ENCODE measurements at places on chromosomes 5 and 9.

GRCh38 chr5:89604342-89604741, 721.4 kb upstream of the MEF2C start:
- DNase-seq, result no peak

DNA sequence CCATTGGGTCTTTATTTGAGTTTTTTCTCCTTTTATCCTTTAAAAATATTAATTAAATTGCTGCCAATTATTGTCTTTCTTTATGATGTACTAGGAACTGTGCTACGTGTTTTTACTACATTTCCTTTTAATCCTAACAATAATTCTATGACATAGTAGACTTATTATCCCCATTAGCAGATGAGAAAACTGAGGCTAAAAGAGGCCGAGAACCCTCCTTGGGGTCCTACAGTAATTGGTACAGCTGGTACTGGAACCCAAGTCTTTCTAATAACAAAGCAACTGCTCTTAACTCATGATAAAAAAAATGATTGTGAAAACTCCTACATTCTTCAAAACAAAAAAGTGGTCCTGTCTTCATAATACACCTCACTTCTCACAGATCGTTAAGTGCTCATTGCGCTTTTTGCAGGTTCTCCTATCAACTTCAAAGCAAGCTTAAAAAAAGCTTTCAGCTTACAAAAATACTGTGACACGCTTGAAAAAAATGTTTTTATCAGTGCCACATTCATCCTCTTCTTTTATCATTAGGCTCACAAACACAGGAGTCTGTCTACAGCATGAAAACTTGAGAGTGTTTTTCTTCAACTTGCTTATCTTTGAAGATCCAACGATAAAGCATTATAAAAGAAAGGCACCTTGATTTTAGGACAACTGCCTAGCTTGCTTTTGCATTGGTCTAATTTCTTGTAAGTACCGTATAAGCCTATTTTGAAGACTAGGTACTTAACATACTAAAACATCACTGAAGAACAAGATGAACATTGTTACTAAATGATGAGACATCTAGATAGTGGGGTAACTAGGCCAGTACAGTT, 32.4 kb downstream of the FYB1 start:
- no peak for DNase-seq

DNA sequence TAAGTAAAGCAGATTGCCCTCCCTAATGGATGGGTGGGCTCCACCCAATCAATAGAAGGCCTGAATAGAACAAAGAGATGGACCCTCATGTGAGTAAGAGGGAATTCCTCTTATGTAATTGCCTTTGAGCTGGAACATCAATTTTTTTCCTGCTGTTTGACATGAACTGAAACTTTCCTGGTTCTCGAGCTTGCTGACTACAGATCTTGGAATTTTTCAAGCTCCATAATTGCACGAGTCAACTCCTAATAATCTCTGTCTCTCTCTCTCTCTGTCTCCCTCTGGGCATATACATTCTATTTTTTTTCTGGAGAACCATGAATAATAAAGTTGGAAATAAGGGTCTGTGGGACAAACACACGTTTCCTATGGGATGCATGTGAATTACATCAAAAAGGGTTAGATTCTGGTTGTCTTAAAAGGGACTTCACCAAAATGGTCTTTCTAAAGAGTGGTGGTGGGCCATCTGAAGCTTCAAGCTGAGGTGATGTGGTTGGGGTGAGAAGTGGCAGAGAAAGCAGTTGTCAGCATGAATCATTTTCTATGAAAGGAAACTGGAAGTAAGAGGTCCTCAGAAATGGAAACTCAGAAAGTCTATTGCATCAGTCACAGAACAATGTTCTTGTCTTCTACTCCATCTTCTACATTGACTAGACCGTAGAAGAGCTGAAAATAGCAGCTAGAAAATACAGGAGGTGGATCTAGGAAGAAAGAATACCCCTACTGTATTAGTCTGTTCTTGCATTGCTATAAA, 47.0 kb upstream of the HOMER1 start:
- no peak for DNase-seq

GRCh38 chr5:143396353-143396940, 7.0 kb downstream of the NR3C1 start:
- no peak for DNase-seq

GRCh38 chr9:35102465-35102768, 514 bp downstream of the STOML2 start:
- no peak for DNase-seq

GRCh38 chr9:5008202-5008601, 23.1 kb downstream of the JAK2 start:
- no peak for DNase-seq

GRCh38 chr5:72177538-72177937, 70.3 kb downstream of the MAP1B start:
- no peak for DNase-seq

DNA sequence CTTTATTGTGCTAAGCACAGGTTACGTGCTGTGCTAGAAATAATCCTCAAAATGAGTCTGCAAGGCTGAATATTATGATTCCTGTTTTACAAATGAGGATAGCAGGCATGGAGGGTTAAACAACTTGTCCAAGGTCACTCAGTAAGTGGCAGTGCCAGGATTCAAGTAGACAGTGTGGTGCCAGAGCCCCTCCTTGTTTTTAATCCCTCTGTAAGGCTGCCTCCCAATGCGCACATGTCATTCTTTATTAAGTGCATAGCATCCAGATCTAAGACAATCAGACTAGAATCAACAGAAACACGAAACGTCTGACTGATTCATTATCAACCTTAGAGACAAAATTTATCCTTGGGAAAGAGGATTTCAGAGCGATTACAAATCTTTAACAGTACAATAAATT, 199.6 kb downstream of the SMARCA2 start:
- DNase-seq, result no peak

- DNase-seq, result no peak
These were observed 371.8 kb upstream of the PTGER4 start for GRCh38 chr5:40307920-40308319.

DNA sequence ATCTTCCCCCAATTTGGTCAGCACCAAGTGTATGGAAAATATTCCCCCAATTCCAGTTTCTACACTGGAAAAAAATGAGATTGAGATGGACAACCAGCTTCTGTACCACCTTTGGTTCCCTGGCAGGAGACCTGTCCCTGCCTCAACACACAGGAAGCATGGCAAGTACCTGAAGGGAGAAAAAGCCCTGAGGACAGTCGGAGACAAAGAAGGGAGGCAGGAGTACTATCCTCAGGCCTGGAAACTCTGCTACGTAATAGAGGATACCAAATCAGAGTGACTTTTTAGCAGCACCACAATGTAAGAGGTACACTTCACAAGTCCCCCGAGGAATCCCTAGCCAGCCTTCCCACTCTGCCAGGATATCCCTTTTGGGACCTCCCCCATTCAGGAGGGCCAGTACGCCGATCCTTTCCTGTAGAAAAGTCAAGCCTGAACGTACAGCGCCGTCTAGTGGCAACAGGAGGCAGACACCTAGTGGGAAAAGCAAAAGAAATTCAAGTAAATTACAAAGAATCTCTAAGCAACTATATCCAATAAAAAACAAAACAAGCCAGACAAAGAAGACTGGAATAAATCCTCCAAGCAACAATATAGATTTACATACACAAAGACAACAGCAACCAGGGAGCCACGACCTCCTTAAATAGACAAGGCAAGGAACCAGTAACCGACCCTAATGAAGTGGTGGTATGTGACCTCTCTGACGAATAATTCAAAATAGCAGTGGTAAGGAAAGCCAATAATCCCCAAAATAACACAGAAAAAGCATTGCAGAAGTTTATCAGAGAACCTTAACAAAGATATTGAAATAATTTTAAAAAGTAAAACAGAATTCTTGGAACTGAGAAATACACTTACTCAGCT, 63.3 kb upstream of the SLCO6A1 start:
- DNase-seq, result no peak

GRCh38 chr9:131754846-131755245, 15.0 kb upstream of the RAPGEF1 start:
- DNase-seq, result no peak

DNA sequence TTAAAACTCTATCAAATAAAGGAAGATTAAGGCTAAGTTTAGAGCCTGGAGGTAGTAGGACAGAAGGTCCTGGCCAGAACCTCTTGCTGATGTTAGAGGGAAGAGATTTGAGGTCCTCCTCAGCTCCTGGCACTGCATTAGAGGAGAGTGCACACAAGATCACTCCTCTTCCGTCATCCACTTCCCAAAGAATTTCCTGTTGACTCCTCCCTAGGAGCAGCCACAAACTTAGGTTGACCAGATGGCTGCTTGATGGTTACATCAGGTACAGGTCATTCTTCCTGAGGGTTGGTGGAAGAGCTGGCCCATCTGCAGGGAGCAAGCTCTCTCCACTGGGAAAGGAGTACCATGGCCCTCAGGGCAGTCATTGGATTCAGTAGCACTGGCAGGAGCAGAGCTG, 93.9 kb upstream of the IL33 start:
- DNase-seq, result no peak

GRCh38 chr9:31388660-31389059, 995.8 kb upstream of the ACO1 start:
- DNase-seq, result no peak

- DNase-seq, result no peak
These were observed 713 bp downstream of the MOB3B start for GRCh38 chr9:27528886-27529315.

DNA sequence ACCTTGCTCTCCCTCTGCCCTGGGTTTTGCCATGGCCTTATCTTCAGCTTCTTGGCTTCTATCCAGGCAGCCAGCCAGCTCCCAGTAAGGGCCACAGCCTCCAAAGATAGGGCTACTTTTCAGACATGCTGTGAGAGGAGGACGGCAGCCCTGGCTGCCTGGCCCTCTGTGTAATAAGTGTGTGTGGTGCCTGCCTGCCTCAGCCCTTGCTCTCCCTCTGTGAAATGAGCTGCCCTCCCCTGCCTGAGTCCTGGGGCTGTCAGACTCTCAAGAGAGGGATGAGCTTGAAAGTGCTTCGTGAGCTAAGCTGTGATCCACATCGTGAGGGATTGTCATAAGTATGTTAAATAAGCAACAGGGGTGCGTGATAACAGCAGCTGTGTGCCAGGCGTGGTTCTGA, 8.1 kb downstream of the NDST1 start:
- DNase-seq, result no peak

DNA sequence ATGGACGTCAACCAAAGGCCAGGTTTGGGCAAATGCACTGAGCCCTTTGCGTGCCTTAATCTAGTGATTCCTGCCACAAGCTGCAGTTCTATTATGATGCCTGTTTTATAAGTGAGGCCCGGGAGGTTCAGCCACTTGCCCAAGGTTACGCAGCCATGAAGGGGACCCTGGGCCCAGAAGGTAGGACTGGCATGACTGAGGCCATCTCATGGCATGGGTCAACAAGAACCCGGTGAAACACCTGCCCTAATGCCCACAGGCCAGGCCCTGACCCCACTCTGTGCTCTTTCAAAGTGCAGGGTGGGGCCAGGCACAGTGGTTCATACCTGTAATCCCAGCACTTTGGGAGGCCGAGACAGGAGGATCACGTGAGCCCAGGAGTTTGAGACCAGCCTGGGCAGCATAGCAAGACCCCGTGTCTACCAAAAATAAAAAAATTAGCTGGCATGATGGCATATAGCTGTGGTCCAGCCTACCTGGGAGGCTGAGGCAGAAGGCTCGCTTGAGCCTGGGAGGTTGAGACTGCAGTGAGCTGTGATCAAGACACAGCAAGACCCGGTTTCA, 8.6 kb downstream of the NINJ1 start:
- DNase-seq, result no peak

GRCh38 chr5:156582193-156582598, 255.2 kb downstream of the SGCD start:
- DNase-seq, result no peak

- no peak for DNase-seq
These were observed 84.9 kb downstream of the SLCO4C1 start for GRCh38 chr5:102211165-102211564.

DNA sequence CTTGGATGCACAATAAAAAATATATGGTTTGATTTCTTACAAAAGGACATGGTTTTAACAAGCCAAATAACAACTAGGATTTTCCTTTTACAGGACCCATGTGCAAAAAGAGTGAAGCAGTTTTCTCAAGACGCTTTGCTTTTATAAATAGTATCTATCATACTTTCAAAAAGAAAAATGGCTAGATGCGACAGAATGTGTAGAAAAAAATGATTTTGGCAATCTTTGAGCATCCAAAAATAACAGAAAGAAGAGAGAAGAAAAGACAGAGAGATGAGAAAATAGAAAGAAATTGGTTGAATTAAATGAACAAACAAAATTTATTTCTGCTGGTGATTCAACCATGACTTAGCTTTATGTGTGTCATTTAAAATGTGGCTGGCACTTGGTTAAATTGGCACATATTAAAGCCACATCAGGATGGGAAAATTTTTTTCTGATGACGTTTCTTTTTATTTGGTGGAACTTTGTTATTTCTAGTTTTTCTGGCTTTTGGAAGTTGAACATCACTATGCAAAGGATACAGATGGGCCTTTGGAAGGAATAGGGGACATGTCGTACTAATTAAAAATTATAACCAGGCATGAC, 35.6 kb upstream of the NREP start:
- DNase-seq, result no peak

DNA sequence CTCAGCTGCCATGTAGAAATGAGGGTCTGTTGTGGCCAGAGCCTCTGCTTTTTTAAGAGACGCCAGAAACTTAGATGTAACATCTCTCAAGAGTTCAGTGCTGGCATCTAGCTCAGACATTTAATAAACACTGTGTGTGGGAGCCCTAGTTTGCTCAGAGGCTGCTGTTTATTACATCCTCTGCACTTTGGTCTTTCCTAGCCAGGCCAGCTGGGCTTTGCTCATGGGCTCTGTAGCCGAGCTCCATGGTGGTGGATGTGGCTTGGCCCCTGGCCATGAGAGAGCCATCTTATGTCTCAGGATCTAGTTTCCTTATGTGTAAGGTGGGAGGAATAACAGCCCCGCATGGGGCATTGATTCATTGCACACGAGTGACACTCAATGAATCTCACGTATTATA, 30.0 kb downstream of the ARHGEF37 start:
- DNase-seq, result no peak

GRCh38 chr5:135980620-135981019, 25.8 kb upstream of the LECT2 start:
- no peak for DNase-seq

- DNase-seq, result no peak
These were observed 104.1 kb downstream of the TLE1 start for GRCh38 chr9:81585191-81585763.

DNA sequence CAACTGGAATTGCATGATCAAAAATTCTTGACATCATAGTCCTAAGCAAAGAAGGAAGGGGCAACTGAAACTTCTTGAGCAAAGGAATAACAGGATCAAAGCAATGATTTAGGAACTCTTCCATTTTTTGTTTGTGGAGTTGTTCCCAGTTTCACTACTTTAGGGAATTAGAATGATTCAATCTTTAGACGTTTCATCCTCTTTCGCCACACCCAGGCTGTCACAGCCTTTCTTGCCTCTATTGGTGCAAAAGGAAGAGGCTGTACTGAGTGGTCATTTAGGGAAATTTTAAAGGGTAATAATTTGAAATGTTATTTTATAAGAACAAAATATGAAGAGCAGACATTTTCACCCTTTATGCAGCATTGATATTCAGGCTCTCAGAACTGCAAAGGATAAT, 1026.0 kb upstream of the ARRDC3 start:
- no peak for DNase-seq

GRCh38 chr5:51685419-51685818, 302.2 kb downstream of the ISL1 start:
- DNase-seq, result no peak

GRCh38 chr5:132680780-132681475, 7.1 kb downstream of the IL4 start:
- no peak for DNase-seq
